ENCODE measurements at places on chromosomes 12 and 14.

DNA sequence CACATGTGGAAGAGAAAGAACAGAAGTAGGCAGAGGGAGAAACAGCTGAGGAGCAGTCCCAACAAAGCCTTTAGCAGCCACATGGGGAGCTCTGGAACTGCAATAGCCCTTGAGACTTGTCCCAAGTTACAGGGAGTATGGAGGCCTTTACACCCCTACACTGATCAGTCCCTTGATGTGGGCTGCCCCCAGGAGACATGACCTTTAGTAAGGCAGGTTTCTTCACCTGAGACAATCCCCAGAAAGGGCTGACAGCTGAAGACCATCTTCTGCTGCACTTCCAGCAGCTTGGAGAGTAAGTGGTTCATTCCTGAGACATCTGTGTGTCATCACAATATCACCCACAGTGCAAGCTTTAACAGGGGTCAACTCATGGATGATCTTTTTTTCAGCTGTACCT, 8.6 kb upstream of the SNAPC1 start:
- DNase-seq = no peak

- no peak for DNase-seq
Observed at GRCh38 chr12:22215467-22216253, 118.8 kb downstream of the ST8SIA1 start.

- no peak for DNase-seq
Observed at GRCh38 chr12:12451098-12451497, 94.2 kb downstream of the BORCS5 start.

DNA sequence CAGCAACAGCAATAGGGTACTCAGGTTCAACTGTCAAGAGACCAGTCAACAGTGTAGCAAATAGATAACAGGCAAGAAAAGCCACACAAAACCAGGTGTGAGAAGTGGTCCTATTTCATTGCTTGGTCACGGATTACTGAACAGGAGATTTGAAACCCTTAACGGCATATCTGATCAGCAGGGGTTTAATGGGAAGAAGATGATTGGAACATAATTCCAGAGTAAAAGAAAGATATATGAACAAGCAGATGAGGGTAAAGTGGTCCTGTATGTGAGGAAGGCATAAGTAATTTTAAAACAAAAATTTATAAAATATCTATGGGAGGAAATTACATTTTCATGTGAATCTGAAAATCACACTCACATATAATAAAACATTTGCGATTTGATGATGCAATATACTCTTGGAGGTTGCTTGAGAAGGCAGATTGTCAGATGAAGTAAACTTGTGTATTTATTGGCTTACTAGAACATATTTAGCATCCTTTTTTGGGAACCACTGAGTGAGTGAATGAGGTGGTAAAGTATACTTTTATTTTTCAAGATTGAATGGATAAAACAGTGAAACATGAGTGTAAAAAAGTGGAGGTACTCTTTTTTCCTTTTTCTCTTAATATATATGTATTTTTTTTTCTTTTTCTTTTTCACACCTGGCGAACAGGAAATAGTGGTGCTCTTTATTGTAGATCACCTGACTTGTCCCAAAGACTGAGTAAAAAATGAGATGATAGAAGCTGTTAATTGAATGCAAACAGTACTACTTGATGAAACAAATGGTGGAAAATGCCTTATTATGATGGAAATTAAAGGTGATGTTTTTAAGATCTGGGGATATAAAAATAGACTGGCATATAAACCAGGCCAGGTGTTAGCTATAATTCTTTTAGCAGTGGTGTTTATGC, 21.6 kb upstream of the SDR39U1 start:
- DNase-seq = no peak

GRCh38 chr12:91133871-91134270, 22.6 kb upstream of the LUM start:
- no peak for DNase-seq

DNA sequence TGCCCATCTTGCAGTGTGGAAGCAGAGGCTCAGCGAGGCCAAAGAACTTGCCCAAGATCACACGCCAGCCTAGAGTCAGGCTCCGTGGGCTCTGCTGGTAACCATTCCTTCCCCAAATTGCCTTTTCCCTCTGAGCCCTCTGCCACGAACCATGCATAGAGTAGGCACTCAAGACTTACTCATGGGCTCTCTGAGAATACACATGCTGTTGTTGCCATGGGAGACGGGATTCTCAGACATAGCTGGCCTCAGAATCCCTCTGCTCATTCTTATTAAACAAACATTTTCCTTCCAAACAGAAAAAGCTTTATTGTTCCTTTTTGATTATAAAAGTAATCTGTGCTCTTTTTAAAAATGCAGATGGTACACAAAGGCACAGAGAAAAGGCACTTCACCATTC, 52.5 kb upstream of the WSCD2 start:
- no peak for DNase-seq

DNA sequence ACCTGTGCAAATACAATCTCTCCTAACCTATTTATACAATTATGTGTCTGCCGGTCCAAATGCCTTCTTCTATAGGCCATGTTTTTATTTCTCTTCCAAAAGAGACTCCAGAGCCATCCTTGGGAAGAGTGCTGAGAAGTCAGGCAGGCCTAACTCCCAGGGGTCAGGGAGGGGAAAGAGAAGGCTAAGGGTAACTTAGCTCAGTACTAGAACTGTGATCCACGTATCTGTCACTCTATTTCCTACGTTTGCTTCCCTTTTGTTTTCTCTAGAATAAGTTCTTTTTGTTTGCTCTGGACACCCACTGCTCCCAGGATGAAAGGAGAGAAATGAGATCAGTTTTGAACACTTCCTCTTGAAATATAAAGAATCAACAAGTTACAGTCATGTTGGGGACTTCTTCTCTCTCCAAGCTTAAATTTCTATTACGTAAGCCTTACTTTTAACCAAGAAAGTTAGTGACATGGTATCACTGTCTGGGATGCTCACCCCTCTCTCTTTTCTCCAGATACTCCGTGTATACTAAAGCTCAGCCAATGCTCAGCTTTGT, 79.2 kb downstream of the DAD1 start:
- no peak for DNase-seq

- DNase-seq = no peak
Observed at GRCh38 chr12:114685869-114686268, 1.9 kb upstream of the TBX3 start.

DNA sequence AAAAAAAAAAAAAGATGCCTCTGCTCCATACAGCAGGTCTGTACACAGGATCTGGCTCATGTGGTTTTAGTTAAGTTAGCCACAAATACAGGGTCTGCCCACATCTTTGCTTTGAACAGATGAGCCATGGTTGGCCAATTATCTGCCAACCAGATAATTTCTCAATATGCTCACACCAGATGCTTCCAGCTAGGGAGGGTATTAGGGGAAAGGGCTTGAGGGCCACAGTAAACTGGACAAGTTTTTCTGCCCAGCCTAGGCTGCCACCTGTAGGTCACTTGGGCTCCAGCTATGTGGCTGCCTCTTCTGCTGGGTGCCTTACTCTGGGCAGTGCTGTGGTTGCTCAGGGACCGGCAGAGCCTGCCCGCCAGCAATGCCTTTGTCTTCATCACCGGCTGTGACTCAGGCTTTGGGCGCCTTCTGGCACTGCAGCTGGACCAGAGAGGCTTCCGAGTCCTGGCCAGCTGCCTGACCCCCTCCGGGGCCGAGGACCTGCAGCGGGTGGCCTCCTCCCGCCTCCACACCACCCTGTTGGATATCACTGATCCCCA, 776 bp downstream of the RDH5 start:
- DNase-seq = no peak

DNA sequence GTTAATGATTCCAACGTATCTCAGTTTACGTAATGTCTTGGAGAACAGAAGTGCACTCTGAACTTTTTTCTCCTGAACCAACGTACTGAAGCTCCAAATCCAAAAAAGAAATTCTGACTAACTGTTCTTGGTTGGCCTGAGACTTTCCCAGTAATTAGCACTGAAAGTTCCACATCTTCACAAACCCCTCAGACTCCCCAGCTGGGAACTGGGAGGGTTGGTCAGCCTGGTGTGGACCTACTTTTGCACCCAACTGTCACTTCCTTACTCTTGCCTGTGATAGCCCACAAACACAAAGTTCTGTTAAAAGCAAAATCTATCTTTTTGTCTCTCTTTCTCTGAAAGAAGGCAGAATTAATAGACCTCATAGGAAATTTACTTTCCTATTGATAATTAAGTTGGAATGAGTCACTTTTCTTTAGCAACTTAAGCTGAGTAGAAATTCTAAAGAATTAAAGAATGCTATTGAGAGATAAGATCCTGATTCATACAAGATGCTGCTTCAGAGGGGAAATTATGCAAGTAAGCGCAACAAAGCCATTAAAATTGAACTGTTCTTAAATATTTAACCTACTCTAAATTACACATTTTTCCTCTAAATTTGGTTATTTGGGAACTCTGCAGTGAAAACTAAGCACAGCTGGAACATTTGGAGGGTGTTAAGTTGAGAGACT, 155.0 kb downstream of the EPS8 start:
- DNase-seq = no peak

DNA sequence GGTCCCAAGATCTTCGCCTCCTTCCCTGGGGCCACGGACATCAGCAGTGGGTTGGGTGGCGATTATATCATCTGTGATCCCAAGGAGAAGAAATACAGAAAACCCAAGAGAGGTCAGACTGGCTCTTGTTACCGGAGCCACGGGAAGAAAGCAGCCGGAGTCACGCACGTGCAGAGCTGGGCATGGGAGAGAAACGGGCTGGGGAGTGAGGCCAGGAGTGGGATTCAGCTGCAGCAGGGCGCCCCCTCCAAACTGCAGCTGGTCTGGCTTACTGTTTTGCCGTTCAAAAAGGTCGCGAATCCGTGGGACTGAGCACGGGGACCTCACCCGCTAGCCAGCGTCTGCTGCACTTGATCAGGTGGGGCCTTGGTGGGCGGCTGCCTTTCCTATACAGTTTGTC, 206.6 kb upstream of the PRMT8 start:
- no peak for DNase-seq

DNA sequence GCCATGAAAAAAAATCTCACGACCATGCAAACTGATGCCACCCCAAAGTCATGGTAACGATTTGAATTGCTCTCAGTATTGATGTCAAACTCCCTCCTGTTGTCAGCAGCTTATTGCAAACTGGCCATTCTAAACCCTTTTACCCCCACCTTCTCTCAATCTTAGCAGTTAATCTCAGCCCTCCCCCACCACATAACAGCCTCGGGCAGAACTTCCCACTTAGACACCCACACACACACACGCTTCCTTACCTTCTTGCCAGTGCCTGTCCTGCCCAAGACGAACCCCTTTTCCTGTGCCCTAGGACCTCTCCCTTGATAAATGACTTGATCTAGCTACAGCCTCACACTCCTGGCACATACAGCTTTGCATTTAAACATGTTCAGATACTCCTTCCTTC, 56.6 kb downstream of the GPATCH2L start:
- no peak for DNase-seq

DNA sequence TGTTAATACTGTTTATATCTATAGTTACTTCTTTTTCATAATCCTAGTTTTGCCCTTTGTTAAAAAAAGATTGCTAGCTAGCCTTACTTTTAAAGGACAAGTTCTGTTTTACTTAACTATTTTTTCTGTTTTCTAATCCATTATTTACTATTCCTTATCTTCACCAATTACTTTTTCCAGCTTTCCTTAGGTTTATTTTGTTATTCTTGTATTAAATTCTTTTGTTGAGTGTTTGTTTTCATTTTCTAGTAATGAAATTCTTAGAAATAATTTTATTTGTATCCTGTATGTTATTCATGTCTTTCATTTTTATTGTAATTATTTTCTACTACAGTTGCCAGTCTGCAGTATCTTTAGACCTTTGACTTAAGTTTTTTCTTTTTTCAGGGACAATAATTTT, 45.7 kb upstream of the GXYLT1 start:
- DNase-seq = no peak

- no peak for DNase-seq
Observed at GRCh38 chr12:50515587-50515986, 10.8 kb downstream of the DIP2B start.

- DNase-seq = no peak
Observed at GRCh38 chr12:131882804-131883520, 11.5 kb upstream of the ULK1 start.

- no peak for DNase-seq
Observed at GRCh38 chr14:69876848-69877306, 2.3 kb upstream of the SMOC1 start.

- DNase-seq = no peak
Observed at GRCh38 chr12:85781766-85782165, 54.4 kb downstream of the RASSF9 start.

DNA sequence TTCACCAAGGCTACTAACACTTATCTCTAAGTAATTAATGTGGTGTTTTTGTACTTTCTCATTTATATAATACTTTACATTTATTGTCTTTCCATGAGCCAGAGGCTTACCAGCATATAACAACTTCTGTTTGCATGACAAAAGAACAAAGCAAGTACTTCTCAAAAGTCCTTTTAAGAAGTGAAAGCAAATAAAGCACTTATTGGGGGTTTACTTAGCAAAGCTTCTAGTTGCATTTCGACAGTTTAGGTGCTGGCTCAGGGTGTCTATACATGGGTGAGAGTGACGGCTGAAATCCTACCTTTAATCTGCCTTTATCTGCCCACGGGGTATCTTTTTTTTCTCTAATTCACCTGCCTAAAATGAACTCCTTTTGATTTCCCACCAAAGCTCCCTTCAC, 21.0 kb upstream of the DCN start:
- no peak for DNase-seq

DNA sequence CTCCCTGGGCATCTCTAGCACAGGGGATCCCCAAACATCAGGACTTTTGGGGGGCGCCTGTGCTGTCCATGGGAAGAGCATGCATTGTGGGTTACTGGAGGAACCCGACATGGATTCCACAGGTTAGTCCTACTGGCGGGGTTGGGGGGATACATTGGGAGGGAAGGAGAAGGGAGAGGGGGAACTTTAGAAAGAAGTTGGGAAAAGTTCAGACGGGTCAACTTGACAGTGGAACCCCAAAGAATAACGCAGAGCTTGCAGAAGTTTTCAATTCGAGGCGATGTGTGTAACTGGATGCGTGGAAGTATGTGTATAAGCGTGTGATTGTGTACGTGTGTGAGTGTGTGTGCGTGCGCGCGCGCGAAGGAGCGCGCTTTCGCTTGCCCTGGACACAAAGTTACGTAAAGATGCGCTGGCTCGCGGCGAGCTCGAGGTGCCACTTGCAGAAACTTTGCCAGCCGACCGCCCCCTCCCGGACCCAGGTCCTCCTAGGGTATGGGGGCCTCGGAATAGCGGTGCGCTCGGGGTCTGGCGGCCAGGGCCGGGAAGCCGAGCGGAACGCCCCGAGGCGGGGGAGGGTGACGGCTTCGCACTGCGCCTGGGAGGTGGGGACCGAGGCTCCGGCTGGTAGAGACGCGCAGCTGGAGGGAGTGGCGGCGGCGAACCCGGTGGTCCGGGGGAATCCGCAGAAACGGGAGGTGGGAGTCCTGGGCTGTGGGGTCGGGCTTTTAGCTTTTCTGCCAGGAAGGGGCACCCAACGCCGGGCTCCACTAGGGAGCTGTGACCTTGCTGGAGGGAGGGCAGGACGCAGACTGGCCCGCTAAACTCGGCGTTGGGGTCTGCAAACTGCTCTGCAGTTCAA, 669 bp downstream of the RFX4 start:
- no peak for DNase-seq

Data from stimulated activated CD8-positive, alpha-beta memory T cell treated with anti-CD3 and anti-CD28 coated beads, Interleukin-4, amount 100 ng/mL, for 1 hour (primary cell).